CD4-positive, alpha-beta T cell treated with Interleukin-21 for 1 hour (primary cell): ENCODE measurements at places on chromosomes 1 and 21.

GRCh38 chr1:10864776-10865175, 68.3 kb upstream of the CASZ1 start:
- no peak for DNase-seq

GRCh38 chr1:41599912-41600311, 115.4 kb upstream of the EDN2 start:
- no peak for DNase-seq

DNA sequence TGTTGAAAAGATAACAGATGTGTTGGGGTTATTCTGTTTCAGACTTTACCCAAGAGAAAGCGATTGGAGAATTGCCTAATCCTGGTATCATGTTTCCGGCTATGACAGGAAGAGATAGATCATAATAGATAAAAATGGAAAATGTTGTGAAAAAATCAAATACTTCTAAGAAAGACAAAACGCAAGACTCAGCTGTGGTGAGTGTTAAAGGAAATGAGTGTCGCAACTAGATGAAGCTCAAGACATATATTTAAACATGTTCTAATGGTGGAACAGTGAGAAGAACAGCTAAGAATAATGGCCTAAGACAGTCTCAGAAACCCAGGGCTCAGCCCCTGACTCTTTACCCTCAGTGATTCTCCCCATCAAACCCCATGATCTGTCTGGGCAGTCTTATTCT, 426.7 kb upstream of the RUNX1 start:
- DNase-seq = no peak

DNA sequence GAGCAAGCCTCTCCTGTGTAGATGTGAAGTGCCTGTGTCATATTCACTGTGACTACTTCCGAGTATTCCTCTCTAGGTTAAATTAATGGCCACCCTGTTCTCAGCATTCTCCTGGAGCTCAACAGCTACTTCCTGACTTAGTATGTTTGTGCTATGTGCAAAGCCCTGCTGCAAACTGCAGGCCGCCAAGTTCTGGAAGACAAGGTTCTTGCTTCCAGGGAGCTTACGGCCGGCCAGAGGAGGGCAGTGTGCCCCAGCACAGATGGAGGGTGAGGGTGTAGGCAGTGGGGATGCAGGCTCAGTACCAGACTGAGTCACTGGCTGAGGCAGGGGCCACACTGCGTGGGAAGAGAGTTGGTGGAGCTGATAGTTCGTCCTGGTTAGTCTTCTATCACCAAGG, 43.2 kb downstream of the ELK4 start:
- no peak for DNase-seq

DNA sequence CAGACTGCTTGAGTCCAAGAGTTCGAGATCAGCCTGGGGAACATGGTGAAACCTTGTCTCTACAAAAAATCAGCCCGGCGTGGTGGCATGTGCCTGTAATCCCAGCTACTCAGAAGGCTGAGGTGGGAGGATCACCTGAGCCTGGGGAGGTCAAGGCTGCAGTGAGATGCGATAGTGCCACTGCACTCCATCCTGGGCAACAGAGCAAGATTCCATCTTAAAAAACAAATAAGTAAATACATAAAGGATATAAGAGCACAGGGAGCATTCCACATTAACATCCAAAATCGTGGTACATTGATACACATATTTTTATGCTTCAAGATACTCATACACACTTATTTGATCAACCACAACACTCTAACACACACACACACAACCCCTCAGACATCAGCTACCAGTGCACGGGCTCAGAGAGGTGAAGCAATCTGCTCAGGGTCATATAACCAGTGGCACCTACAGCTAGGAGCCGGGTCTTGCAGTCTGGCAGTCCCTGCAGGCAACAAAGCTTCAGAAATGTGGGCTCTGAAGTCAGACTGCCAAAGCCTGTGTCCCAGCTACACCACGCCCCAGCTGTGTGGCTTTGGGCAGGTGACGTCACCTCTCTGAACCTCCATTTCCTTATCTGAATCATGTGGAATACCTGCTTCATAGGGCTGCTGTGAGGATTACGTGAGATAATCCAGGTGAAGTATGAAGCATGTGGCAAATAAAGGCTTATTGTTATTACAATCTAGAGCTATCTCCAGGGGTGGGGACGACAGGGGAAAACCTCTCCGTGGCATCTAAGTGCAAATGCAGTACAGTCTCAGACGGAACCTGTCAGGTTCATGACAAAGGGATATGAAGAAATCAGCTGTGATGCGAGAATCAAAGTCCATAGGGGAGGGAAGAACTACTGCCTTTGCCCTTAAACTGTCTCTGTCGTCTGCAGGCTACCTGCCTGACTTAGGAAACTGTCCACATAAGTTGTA, 4.8 kb upstream of the CRYBG2 start:
- peak; percentile 79 for DNase-seq

DNA sequence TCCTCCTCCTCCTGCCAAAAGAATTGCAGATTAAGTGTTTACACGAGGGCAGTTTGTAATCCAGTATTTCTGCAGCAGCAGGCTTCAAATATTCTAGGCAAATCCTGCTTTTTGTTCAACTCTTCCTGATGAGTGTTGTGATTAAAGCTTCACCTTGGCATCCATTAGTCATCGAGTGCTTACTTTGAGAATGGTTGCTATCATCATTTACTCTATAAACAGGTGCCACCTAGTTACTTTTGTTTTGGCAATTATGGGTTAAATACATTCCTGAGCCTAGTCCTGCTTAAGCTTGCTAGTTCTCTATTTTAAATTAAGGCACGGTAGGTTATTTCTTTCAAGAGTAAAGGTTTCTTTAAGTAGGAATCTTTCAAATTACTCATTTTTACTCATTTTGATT, 20.3 kb downstream of the PDC start:
- DNase-seq = no peak

DNA sequence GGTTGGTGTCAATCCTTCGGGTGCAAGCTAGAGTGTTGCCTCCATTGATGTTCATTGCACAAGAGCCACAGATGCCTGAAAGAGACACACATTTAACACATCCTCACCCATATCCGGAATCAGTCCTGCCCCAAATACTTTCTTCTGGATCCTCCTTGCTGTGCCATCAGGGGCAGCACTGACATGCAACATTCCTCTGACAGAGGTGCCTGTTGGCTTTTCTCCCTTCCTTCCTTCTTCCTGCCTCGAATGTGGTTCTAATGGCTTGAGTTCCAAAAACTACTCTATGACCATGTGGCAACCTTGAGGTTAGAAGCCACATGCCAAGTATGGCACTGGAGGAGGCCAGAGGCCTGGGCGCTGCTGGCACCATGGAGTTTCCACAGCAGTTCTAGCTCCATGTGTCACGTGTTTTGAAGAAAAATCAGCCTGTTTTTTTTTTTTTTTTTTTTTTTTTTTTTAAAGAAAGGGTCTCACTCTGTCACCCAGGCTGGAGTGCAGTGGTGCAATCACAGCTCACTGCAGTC, 17.0 kb upstream of the ATP13A2 start:
- no peak for DNase-seq

DNA sequence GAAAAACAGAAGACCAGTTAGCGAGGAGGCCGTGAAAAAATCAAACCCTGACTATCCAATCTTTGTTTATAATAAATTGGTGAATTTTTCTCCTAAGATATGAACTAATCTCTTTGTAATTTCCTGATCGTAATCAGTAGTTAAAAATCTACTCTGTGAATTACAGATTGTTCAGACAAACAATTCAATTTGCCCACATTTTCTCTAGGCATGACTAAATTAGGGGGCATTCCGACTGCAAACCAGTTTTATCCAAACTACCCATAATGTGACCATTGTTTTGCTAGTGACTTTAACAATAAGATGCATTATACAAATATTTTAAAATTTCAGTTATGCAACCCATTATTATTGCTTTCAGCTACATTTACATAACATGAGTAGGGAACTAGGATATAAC, 546.9 kb upstream of the ADAMTS5 start:
- no peak for DNase-seq

- DNase-seq = no peak
Measured at GRCh38 chr1:119475866-119476439, 31.1 kb upstream of the HSD3B1 start.

GRCh38 chr1:165240492-165240891, 116.0 kb downstream of the LMX1A start:
- DNase-seq = no peak

- DNase-seq = no peak
Measured at GRCh38 chr1:2175681-2176454, 18.7 kb downstream of the FAAP20 start.

DNA sequence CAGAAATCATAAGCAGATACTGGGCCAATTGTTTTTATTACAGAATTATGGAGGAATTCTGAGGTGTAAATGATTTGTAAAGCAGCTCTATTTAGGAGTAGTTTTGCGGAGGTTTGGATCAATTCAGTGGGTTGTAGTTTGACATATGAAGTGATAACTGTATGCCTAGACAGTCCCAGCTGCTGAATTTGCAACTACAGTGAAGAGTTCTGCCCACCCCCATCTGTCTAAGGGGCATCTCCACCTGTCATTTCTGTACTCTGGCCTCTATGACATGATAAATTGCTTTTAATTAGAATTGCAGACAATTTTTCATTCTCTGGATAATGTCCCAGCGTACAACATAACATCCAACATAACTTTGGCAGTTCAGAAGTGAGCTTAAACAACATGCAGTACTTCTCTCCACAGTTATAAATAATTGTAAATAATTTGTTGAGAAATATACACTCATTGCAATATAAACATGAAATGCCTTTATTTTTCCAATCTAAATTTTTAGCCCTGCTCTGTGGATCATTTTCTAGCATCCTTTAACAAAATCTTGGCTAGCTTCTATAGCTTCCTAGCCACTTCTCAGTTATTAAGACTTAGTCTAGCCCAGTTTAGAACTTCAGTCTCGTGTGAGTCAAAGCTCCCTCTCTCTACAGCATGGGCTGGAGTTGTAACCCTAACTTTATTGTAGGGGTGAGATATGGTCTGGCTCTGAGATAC, 52.3 kb downstream of the PDE4B start:
- no peak for DNase-seq

- no peak for DNase-seq
Measured at GRCh38 chr1:27795601-27796000, 22.6 kb downstream of the STX12 start.

- DNase-seq = no peak
Measured at GRCh38 chr1:207428783-207429182, 25.3 kb upstream of the CR2 start.

DNA sequence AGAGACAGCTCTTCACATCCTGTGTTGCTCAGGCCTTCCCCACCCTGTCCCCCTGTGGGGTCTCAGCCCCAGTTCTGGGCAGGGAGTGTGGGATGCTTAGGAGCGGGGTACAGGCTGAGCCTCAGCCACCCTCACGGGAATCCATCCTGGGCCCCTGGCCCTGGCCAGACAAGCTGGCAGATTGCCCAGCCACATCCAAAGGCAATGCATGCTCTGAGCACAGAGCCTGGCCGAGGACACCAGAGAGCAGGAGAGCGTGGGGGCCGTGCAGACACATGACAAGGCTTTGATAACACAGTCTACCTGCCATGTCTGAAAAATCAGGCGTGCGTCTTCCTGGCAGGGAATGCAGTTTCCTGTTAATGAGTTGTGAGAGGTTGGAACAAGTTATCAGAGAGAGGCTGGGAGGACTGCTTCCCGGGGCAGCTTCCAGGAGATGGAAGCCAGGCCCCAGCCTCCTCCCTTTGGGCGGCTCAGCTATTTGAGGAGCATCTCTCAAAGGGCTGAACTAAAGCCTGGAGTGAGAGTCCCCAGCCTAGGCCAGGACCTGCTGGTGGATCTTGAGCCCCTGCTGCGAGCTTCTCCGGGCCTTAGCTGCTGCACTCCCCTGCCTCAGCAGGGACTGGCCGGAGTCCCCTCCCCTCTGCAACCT, 72.2 kb upstream of the SELENON start:
- DNase-seq = no peak

GRCh38 chr1:165144757-165145397, 211.6 kb downstream of the LMX1A start:
- peak; percentile 13 for DNase-seq

DNA sequence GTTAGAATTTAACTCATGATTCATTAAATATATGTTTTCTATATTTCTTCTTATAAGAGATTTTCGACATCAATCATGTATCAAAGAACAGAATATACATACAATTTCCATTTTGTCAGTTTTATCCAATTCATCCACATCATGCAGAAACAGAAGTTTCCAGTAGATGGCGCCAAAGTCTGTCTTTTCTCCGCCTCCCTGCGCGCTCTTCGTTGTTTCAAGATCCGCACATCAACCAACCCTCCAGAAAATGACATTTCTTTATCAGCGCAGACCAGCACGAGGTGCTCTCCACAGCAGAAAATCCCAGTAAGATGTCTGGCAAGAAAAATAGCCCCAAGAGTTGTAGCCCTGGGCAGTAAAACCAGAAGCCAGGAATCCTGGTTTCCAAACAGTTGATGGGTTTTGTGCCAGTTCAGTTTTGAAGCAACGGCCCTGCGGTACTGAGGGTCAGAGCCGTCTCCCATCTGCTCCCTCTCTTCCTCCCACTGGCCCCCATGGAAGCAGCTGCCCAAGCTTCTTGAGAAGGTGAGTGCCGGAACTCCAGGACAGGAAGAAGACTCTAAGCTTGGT, 38.6 kb upstream of the GPR137B start:
- DNase-seq = peak; percentile 68

- no peak for DNase-seq
Measured at GRCh38 chr1:82759035-82759434, 958.3 kb downstream of the ADGRL2 start.

- no peak for DNase-seq
Measured at GRCh38 chr1:6619045-6619444, 5.5 kb downstream of the PHF13 start.

- no peak for DNase-seq
Measured at GRCh38 chr1:198749279-198749678, 110.4 kb downstream of the PTPRC start.

DNA sequence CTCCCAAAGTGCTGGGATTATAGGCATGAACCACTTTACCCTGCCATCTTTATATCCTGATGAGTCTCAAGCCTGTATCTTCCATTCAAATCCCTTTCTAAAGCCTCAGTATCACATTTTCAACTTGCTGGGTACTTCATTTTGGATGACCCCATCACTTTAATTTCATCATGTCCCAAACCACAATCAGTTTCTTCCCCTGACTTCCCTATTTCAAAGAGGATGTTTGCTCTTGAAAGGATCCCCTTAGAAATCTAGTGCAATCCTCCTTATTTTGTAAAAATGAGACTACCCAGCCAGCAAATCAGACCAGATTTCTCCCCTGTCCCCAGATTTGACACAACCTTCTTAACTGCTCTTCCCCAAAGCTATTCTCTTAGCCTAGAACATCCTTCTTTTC, 7.0 kb upstream of the TRIT1 start:
- no peak for DNase-seq

- DNase-seq = no peak
Measured at GRCh38 chr1:213138892-213139291, 87.9 kb downstream of the RPS6KC1 start.
